Stimulated activated CD8-positive, alpha-beta memory T cell treated with anti-CD3 and anti-CD28 coated beads, Interleukin-2, amount 100 ng/mL, for 1 hour (primary cell): ENCODE measurements at places on chromosomes 7 and 10.

GRCh38 chr10:87053577-87054181 lies 33.6 kb downstream of the FAM25A start:
- no peak for DNase-seq

- no peak for DNase-seq
Observed at GRCh38 chr10:112775381-112775780, 174.7 kb upstream of the TCF7L2 start.

- DNase-seq: no peak
Observed at GRCh38 chr7:29748286-29749099, 57.8 kb upstream of the WIPF3 start.

DNA sequence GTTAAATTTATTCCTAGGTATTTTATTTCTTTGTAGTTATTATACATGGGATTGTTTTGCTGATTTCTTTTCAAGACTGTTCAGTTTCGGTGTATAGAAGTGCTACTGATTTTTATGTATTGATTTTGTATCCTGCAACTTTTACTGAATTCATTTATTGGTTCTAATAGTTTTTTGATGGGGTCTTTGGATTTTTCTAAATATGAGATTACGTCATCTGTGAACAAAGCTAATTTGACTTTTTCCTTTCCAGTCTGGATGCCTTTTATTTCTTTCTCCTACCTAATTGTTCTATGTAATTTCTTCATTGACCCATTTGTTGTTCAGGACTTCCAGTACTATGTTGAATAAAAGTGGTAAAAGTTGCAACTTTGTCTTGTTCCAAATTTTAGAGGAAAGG lies 5.8 kb upstream of the AOAH start:
- no peak for DNase-seq

DNA sequence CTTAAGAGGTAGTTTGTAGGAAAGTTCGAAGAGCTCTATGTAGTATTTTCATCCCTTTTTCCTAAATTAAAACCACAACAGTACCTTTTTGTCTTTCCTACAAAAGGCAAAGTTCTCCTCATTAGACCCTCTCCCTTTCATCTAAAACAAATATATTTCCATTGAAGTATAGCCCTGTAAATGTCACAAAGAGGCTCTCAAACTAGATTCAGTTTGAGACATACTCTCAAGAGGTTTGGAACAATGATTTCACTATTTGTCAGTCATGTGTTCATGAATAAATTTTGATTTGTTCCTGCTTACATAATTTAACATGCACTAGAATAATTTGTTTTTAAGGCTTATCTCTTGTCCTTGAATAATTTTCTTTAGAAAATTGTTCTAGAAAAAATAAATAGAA lies 12.2 kb downstream of the TAS2R16 start:
- no peak for DNase-seq

GRCh38 chr7:28937103-28937502 lies 21.0 kb downstream of the TRIL start:
- no peak for DNase-seq
